Endothelial cell (in vitro differentiated cells): ENCODE measurements at places on chromosomes 16 and 17. TPM values are rescaled to one million over a fixed set of nuclear protein-coding genes. Genes with fewer than 3 reads are reported as not detected.

DNA sequence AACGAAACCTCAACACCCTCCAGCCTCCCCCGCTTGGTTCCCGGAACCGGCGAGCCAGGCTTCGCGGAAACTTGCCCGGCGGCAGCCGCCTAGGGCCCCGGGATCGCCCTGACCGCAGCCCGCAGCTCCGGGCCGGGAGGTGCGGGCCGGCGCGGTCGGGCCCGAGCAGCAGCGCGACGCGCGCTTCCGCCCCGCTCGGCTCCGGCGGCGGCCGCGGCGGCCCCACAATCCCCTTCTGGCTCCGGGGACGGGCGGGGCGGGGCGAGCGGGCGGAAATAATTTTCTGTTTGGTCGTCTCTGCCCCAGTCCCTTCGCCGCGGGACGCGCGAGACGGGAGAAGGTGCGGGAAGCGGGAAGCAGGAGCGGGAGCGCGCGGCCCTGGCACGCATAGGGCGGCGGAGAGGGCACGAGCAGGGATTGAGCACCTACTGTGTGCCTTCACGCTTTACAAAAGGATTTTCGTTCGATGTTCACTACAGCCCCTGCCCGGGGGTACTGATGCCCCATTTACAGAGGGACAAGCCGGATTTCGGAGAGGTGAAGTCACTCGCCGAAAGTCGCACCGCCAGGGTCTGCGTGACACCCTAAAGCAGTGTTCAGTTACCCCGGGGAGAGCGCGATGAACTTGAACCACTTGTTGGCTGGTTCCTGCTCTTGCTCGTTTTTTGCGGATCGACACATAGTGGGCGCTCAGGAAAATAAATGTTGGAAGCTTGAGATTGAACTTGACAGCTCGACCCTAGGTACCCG lies 2.7 kb upstream of the MLLT6 start:
- DNase-seq, result peak; percentile 74

The TEX14 gene
- 0.21 TPM for total RNA-seq

The NXPH3 gene
- 6.6 TPM for total RNA-seq

The KRTAP4-4 gene
- total RNA-seq, result not detected

The SLC5A10 gene
- total RNA-seq, result 0.08 TPM

- DNase-seq, result peak; percentile 61
Measured at GRCh38 chr16:3022208-3022683, 1.5 kb downstream of the HCFC1R1 start.

The SDR42E1 gene
- total RNA-seq, result 0.74 TPM

DNA sequence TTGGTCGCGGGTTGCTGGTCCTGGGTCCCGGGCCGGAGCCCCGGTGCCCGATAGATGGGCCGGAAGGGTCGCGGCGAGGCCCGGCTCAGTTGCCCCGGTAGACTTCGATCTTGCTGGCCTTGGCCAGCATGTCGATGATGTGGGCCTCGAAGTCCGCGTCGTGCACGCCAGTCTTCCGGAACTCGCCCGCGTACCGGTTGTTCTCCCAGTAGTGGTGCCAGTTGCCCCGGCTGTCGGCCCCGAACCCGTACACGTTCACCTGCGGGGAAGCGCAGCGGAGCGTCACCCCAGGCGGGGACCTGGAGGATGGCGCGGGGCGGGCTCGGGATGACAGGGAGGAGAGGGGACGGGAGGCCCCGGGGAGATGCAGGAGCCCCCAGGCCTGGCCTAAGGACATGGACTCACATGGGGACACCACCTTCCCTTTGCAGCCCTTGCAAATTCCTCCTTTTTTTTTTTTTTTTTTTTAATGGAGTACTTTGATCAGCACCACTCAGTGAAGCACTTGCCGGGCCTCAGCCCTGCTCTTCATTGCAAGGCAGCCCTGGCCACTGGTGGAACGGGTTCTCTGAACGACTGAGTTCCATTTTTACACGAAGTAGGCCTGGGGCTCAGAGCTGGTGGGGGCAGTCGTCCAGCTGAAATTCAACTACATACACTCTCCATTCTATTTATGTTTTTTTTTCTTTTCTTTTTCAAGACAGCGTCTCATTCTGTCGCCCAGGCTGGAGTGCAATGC lies 35.1 kb downstream of the DDX19A start:
- no peak for DNase-seq

The MYH13 gene
- 0.05 TPM for total RNA-seq

DNA sequence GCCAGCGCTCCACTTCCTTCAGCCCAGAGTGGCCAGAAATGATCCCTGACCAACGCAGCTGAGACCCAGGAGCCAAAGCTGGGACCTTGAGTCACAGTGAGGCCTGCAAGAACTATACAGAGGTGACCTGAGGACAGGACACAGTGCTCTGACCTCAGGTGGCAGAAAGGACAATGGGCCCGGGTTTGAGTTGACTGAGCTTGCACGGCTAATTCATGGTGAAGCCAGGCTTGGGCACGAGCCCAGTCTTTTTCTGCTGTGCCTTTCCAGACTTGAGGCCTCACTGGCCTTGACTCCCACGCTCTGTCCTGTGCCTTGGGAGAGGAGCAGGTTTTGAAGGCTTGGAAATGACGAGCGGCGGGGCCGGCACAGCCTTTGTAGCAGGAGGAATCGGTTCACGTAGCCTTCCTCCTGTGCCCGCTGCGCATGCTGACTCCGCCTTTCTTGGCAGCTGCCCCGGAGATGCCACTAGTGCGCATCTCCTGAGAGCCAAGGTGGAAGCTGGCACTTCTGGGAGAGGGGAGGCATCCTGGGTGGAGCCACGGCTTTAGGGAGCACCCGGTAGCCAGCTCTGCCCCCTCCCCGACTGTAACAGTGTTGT lies 34.9 kb downstream of the NDEL1 start:
- no peak for DNase-seq

The SHPK gene
- total RNA-seq, result 14.1 TPM

DNA sequence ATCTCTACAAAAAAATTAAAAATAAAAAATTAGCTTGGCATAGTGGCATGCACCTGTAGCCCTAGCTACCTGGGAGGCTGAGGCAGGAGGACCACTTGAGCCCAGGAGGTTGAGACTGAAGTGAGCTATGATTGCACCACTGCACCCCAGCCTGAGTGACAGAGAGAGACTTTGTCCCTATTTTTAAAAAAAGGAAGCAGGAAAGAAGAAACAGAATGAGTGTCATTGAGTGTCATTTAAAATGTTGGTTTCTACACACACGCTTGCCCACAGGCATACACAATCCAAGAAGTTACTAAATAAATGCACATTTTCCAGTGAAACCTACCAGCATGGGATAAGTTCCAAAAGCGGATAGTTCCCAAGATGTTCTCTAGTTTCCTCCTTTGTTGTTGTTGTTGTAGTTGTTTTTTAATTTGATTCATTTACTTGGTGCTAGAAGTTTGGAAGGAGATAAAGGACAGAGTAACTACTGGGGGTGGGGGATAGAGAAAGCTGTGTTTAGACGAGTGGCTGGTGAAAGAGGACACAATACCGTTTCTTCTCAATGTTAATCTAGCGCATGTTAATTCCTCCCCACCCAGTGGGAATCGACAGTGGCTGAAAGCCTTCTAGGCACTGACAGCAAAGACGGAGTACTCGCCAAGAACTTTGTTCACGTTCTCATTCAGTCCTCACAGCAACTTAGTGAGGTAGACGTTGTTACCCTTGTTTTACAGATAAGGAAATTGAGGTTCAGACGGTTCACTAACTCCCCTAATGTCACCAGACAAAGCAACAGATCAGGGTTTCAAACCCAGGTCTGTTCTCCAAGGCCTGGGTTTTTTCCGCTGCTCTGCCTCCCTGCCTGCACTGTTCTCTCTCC lies 17.3 kb downstream of the MRPS23 start:
- no peak for DNase-seq

The HEATR9 gene
- not detected for total RNA-seq

The NT5M gene
- 5.8 TPM for total RNA-seq

DNA sequence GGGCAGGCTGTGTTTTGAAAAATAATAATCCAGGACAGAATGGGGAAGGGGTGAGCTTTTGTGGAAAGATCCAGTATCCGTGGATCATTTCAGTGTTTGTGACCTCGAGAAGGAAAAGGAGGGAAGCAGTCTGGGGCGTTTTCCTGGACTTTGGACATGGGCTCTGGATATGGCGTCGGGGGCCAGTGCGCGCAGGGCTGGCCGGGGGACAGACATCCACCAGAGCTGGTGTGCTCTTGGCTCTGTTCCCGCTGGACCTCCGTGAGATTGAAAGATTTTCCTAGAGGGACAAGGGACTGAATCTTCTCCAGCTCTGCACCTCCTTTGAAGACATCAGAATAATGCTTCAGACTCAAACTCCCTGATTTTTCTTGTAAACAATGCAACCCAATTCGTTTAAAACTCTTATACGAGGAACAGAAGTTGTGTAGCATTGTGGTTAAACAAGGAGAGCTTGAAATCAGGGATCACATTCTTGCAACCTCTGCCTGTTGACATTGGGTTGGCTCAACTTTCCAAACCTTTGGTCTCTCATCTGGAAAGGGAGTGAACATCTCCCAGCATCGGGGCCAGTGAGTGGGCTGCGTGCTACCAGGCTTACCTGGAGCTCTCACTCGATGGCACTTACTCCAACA lies 75.9 kb downstream of the C16orf95 start:
- no peak for DNase-seq

The CRLF3 gene
- total RNA-seq, result 23.8 TPM

The ZNF469 gene
- 14.7 TPM for total RNA-seq
